ENCODE measurements at places on chromosomes 3 and 15. TPM values are rescaled to one million over a fixed set of nuclear protein-coding genes. Genes with fewer than 3 reads are reported as not detected.

SNX22 gene
- polyA plus RNA-seq: 55.3 TPM

ZNF660 gene
- not detected for polyA plus RNA-seq

SLC28A1 gene
- not detected for polyA plus RNA-seq

PARP15 gene
- polyA plus RNA-seq: 16.6 TPM

TMC3 gene
- polyA plus RNA-seq: 0.04 TPM

Measured in IgD-negative memory B cell (primary cell).